ENCODE measurements at places on chromosomes 3 and 15.

- H3K27ac ChIP-seq: no peak overlapping the region
- peaks cover 8% of the 10 kb centered on the region for H3K4me1 ChIP-seq
- no peak overlapping the region for H3K4me3 ChIP-seq
- DNase-seq: no peak
- no peaks in the 10 kb centered on the region for H3K36me3 ChIP-seq
These were observed 81.7 kb upstream of the DPH6 start for GRCh38 chr15:35627696-35628095.

- no peaks in the 10 kb centered on the region for H3K4me1 ChIP-seq
- H3K4me3 ChIP-seq: no peak overlapping the region
- H3K27ac ChIP-seq: no peak overlapping the region
- H3K27me3 ChIP-seq: no peaks in the 10 kb centered on the region
- no peak for DNase-seq
- no peaks in the 10 kb centered on the region for H3K36me3 ChIP-seq
These were observed 30.1 kb upstream of the NANOGP8 start for GRCh38 chr15:35115155-35115725.

DNA sequence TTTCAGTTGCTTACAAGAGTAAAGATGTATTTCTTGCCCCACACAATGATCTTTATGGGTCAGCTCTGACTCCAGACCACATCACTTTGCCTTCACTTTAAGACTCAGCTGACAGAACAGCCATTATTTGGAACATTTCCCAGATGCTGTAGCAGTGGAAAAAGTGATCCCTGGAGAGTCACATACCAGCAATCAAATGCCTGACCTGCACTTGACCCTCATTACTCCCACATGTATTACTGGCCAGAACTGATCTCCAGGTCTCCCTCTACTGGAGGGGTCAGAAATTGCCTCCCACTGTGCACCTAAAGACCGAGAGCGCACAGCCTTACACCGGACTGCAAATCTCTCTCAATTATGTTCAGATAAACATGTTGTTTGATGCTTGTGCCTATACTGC, 88.6 kb upstream of the ZNF385D start:
- no peaks in the 10 kb centered on the region for H3K36me3 ChIP-seq
- no peaks in the 10 kb centered on the region for H3K27me3 ChIP-seq
- H3K27ac ChIP-seq: no peak overlapping the region
- no peak overlapping the region for H3K4me3 ChIP-seq
- no peaks in the 10 kb centered on the region for H3K4me1 ChIP-seq

DNA sequence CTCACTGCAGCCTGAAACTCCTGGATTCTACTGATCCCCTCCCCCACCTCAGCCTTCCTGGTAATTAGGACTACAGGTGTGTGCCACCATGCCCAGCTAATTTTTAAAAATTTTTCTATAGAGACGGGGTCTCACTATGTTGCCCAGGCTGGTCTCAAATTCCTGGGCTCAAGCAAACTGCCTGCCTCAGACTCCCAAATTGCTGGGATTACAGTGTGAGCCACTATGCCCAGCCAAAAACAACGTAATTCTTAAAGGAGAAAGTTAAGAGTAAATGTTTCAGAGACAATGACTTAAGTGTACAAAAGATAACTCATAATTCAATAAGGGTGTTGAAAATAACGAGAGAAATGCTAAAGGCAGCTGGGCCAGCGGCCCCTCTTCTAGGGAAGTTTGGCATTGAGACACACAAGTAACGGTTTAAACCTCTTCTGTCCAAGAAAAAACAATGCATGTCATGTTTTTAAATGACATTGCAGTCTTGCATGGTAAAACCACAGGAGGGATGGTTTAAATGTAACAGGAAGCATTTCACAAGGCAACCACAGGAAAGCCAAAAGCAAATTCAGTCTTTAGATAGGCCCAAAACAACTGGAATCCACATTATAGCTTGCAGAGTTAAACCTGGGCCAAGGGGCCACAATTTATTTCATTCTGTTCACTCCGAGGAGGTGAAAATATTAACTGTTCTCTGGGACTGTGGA, 5.1 kb downstream of the PROK2 start:
- H3K4me3 ChIP-seq: no peak overlapping the region
- H3K27me3 ChIP-seq: peaks cover 78% of the 10 kb centered on the region
- H3K27ac ChIP-seq: no peak overlapping the region
- H3K36me3 ChIP-seq: no peaks in the 10 kb centered on the region
- peaks cover 7% of the 10 kb centered on the region for H3K4me1 ChIP-seq

Data from tibial artery (tissue), 4 donors.